Renal cortical epithelial cell (primary cell): ENCODE measurements at places on chromosomes 6 and 20. TPM values are rescaled to one million over a fixed set of nuclear protein-coding genes. Genes with fewer than 3 reads are reported as not detected.

Gene SMLR1
- total RNA-seq, result not detected in 2 replicates

Gene CDKAL1
- 28.3 and 41.7 TPM in 2 replicates for total RNA-seq

Gene COL12A1
- total RNA-seq, result 43.8 and 44.6 TPM in 2 replicates

Gene PFDN4
- total RNA-seq, result 82.6 and 223 TPM in 2 replicates

Gene C20orf144
- total RNA-seq, result 0.35 TPM in 1 of 2 replicates, not detected in the other

Gene GJA10
- not detected in 2 replicates for total RNA-seq

Gene TRAPPC3L
- not detected in 2 replicates for total RNA-seq

Gene TRIM10
- under 0.01 TPM in 1 of 2 replicates, not detected in the other for total RNA-seq

Gene DCDC2
- total RNA-seq, result 286 and 494 TPM in 2 replicates

Gene TBC1D32
- total RNA-seq, result 7.6 and 22.9 TPM in 2 replicates

Gene SLC22A2
- total RNA-seq, result 5.3 and 20.3 TPM in 2 replicates

Gene ABHD16B
- not detected in 2 replicates for total RNA-seq

Gene SNAP25
- 0.35 TPM in 1 of 2 replicates, not detected in the other for total RNA-seq

Gene SCUBE3
- 0.15 and 0.17 TPM in 2 replicates for total RNA-seq

Gene HLA-DOA
- 0.55 and 1.6 TPM in 2 replicates for total RNA-seq

GRCh38 chr20:12946789-12947188 is 62.0 kb upstream of the SPTLC3 start:
- DNase-seq, result no peak

DNA sequence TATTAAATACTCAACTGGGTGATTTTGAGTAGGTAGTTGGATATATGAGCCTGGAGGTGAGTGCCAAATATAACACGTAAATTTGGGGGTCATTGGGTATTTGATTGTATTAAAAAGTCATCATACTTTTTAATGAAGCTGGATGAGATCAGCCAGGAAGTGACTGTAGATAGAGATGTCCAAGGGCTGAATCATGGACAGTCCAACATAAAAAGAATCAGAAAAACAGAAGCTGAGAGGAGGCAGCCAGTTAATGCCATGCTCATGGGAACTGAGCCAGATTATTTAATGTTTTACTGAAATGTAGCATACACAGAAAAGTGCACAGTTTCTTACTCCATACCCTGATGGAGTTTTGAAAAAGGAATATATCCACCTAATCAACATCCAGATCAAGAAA is 435.5 kb upstream of the PLCB4 start:
- peak; percentile 42 for DNase-seq

GRCh38 chr20:47392015-47392720 is 35.7 kb upstream of the ZMYND8 start:
- peak; percentile 84 for DNase-seq

DNA sequence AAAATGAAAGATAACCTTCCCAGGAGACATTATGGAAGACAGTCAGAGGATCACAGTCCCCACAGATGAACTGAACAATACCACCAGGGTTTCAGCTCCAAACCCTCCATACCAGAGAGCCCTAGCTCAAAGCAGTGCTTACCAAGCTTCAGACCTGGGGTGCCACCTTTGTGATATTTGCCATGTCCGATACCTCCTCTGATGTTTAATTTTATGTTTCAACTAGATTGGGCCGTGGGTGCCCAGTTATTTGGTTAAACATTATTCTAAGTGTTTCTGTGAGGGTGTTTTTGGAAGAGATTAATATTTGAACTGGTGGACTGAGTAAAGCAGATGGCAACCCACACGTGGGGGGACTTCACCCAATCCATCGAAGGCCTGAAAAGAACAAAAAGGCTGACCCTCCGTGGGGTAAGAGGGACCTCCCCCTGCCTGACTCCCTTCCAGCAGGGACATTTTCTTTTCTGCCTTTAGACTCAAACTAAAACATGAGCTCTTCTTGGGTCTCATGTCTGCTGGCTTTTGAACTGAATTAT is 11.8 kb downstream of the SCML4 start:
- DNase-seq, result no peak

DNA sequence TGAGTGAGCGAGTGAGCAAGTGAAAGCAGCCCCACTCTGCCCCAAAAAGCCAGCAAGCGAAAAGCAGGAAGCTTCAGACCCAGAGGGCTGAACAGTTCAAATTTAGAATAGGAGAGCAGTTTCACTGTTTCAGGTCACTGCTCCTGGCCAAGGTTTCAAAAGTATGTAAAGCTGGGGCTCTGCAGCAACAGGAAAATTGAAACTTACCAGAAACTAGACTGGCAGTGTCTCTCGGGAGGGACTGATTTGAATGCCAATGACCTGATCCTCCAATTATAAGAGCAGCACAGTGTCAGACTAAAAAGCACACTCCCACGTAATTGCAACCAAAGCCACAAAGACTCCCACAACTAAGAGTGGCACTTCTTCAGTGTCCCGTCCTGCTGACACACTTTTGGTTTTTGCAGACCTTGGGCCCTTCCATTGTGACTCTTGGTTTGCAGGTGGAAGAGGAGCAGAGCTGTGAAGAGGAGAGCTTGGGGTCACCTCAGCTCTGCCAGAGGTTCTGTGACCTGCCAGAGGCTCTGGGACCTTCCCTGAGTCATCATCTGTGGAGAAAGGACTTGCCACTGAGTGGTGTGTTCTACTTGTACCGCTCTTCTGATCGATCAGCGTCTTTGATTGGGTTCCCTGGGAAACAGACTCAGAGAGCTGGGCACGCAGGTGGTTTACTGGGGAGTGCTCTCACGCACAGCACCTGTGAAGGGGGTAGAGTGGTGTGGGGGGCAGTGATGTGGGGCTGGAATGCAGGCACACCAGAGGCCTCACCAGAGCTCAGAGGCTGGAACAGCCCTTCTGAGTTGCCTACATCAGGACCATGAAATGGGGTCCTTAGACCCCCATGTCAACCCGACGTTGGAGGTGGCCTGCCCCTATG is 52.7 kb upstream of the PTGIS start:
- DNase-seq, result peak; percentile 47

- no peak for DNase-seq
These were observed 211.4 kb upstream of the TSHZ2 start for GRCh38 chr20:52760791-52761190.

GRCh38 chr6:89298680-89299465 is 16.2 kb downstream of the GABRR2 start:
- peak; percentile 89 for DNase-seq

- no peak for DNase-seq
These were observed 3.2 kb upstream of the SIRPB2 start for GRCh38 chr20:1494436-1494835.

- no peak for DNase-seq
These were observed 25.1 kb downstream of the RNF217 start for GRCh38 chr6:124987291-124987690.

DNA sequence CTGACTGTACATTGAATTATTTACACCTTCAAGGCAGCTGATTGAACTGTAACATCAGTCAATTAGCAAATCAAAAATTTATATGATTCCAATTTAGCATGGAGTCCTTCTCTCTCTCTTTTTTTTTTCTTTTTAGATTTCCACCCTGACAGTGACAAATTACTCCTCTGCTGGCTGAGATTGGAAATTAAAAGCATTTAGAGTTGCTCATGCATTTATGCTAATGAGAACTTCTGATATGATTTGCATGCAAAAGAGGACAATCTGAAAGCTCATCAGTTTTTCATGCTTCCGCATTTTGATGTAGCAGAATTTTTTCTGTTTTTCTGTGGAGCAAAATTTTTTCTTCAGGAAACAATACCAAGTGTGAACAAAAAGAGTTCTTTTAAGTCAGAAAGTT is 130.5 kb upstream of the NOX3 start:
- DNase-seq, result no peak

DNA sequence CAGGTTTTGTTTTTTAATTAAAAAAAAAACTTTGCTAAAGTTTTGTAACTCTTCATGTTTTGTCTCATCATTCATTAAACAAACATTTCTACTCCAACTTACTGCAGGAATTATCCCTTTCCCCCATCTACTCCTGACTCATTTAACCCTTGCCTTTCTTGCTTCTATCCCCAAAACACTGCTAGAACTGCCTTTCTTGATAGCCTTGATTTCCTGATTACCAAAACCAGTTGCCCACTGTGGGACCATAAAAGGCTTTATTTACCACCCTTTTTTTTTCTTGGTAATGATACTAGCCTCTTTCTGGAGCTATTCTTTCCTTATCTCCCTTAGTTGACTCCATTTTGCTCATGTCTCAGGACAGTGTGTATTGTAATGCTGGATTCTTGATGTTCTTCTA is 15.3 kb downstream of the AFDN start:
- no peak for DNase-seq

GRCh38 chr6:161429921-161430490 is 156.1 kb upstream of the AGPAT4 start:
- DNase-seq, result no peak

GRCh38 chr6:105320765-105321164 is 82.1 kb downstream of the PREP start:
- no peak for DNase-seq

DNA sequence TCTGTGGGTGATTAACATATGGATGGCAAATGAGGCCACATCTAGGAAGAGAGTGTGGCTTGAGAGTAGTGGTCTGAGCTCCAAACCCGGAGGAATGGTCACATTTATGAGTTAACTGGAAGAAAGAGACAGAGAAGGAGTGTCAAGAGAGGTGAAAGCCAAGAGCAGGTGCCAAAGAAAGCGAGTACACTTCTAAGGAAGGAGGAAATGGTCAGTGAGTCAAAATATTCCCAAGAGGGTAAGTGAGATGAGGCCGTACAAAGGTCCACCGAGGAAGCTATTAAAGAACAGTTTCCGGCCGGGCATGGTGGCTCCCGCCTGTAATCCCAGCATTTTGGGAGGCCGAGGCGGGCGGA is 104.5 kb upstream of the RNF24 start:
- no peak for DNase-seq

DNA sequence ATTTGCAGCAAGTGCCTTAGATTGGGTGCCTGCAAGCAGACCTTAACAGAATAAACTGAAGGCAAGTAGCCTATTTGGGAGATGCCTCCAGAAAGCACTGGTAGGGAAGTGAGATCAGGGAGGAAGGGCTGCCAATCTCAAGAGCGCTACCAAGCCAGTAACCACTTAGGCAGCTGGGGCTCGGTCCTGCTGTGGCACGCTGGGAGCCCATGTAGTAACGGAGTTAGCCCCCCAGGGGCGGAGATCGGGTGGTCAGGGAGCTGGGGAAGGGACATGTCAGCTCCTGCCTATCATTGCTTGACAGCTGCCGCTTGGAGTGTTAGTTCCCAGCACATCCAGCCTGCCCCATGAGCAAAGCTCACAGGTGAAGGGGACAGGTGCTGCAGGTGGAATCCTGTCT is 127.0 kb downstream of the CEBPB start:
- no peak for DNase-seq

GRCh38 chr6:74100719-74101287 is 404.8 kb downstream of the CD109 start:
- no peak for DNase-seq
